Mucosa of descending colon (tissue), 3 donors: ENCODE measurements at places on chromosomes 6 and 20. TPM values are rescaled to one million over a fixed set of nuclear protein-coding genes. Genes with fewer than 3 reads are reported as not detected.

DNA sequence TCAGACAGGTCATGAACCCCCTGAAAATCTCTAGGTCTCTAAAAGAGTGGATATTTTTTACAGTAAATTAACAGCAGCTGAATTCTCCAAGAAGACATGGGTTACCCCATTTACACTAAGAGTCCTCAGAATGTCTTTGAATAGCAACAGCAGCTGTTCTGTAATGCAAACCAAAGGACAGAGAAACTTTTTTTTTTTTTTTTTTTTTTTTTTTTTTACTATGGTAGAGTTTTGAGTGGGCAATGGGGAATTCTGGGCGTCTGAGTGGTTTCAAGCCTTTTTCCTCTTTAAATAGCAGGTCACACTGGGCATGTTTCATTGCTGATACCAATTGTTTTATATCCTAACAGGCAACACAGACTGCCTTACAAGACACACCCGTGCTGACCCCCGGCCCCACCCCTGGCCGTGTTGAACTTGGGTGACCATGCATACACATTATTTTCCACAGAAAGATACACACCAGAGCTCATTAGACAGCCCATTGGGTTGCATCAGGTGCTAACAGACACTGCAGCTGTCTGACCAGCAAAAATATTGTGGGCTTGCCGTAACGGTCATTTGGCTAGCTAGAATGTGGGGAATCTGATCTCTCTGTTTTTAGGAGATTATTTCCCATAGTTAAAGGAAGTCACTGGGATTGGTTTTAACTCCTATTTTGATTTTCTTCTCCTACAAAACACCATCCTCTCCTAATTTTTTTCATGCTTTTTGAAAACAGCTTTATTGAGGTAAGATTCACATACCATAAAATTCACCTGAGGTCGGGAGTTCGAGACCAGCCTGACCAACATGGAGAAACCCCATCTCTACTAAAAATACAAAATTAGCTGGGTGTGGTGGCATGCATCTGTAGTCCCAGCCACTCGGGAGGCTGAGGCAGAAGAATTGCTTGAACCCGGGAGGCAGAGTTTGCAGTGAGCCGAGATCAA, 26.7 kb upstream of the IRF4 start:
- DNase-seq, result no peak

- DNase-seq, result no peak
These were observed 67.4 kb downstream of the GMPR start for GRCh38 chr6:16305788-16306187.

- DNase-seq, result no peak
These were observed 26.9 kb downstream of the FOXF2 start for GRCh38 chr6:1416191-1416760.

The HLA-DRA gene
- total RNA-seq, result 69.0 TPM

The FHL5 gene
- 4.2 TPM for total RNA-seq

The CCR6 gene
- 0.17 TPM for total RNA-seq

The CALHM6 gene
- total RNA-seq, result 5.6 TPM
